ENCODE measurements at places on chromosomes 2 and 18.

- no peak for DNase-seq
Observed at GRCh38 chr2:177429688-177430325, 37.2 kb downstream of the AGPS start.

GRCh38 chr2:119513832-119514231, 10.5 kb downstream of the SCTR start:
- DNase-seq: no peak

DNA sequence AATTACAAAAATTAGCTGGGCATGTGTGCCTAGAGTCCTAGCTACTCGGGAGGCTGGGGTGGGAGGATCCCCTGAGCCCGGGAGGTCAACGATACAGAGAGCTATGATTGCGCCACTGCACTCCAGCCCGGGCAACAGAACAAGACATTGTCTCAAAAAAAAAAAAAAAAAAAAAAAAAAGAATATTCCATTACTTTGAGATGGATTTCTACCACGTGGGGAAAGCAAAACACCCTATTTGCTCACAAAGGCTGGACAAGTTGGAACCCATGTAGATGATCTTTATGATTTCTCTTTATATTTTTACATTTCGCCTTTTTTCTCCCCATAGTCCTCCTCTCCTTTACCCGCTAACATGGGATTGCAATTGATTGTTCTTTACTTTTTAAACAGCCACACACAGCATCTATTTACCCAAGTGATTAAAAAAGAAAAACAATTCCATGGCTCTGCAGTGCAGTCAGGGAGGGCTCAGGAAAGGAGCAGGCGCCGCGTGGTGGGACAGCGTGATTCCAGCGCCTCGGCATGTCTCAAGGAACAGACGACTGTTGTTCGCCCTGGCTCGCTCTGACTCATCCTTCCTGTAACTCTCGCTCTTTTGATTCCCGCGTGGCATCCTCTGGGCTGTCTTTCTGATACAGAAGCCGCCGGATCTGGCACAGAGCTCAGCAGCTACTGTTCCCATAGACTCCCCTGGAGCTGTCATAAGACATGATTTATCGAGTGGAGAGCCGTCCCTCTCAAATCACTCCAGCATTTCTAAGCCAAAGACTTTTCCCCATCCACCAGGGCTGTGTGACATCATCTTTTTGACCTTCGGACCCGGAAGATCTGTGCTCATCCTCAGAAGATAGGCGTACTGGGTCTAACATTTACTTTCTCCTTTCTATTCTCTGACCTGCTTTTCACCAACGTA, 230.4 kb upstream of the AGAP1 start:
- no peak for DNase-seq

DNA sequence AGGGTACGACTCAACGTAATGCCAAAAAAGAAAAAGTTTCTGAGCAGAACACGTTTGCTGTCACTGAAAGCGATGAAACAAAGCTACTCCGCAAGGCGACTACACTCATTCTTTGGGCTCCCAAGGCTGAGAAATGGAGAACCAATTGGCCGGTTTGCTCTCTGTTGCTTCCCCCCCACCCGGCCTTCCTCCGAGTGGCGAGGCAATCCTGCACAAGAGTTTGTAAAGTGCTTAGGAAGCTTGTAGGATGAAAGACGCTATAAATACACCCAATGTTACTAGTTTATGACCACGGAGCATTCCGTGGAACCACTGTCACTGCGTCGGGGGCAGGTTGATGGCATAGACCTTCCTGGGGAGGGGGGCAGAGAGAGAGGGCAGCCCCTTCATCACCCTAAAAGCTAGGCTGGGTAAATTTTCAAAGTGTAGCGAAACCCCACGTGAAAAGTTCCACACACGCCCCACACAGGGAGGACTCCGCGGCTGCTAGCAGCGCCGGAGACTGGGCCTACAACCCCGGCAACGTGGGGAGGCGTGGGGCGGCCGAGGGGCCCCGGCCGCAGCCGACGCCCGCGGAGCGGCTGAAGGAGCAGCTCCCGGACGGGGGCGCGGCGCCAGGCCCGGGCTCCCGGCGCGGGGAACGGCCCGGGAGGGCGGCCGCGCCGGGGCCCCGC, 915 bp downstream of the CUL3 start:
- no peak for DNase-seq

GRCh38 chr18:43789234-43790000, 512.1 kb upstream of the SYT4 start:
- no peak for DNase-seq

DNA sequence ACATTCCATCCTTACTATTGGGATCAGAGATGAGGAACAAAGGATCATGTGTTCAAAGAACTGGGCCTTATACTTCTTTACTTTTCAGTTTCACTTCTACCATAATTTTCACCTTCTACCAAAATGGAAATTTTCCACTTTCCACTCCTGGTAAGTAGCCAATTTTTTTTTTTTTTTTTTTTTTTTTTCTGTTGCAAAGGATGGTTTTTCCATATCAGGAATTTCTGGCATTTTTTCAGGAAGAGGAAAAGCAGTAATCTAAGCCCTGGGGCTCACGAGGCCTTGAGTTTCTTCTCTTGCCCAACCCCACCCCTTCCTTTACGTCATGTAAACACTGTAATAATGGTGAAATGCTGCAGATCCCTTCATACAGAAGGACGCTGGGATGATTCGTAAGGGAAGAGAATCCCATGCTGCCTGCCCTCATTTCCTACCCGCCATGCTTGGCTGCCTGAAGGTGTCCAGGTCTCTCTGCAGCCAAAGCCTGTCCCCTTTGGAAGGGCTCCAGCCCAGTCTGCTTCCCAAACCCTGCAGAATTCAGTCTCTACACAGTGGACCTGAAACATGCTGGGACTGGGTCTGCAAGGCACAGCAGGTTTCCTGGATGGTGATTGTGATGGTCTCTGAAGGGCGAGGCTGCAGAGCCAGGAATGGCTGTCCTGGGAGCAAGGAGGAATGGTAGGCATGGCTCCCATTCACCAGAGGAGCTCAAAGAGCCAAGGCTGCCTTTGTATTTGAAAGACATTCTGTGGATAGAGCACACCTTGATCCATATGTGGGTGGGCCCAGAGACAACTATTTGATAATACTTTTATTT, 57.0 kb downstream of the EFR3B start:
- no peak for DNase-seq

GRCh38 chr18:65876310-65876709, 125.5 kb downstream of the CDH7 start:
- DNase-seq: no peak

DNA sequence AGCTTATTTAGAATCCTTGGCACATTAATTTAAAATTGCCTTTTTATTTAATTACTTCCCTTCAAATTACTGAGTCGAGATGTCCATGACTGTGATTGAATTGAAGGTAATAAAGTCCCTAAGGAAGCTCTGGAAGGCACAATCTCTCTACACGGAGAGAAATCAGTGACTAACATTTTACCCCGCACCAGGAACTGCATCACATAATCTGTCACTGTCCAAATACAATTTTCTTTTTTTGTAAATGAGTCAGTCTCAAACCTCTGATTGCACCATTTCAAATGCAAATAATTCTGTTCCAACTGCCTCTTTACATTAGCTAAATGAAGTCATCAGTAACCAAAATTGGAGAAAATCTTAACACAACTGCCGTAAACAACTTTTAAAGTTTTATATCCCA, 311.9 kb downstream of the CCDC178 start:
- DNase-seq: no peak

- DNase-seq: no peak
Observed at GRCh38 chr2:47003641-47004427, 88.2 kb upstream of the MCFD2 start.

DNA sequence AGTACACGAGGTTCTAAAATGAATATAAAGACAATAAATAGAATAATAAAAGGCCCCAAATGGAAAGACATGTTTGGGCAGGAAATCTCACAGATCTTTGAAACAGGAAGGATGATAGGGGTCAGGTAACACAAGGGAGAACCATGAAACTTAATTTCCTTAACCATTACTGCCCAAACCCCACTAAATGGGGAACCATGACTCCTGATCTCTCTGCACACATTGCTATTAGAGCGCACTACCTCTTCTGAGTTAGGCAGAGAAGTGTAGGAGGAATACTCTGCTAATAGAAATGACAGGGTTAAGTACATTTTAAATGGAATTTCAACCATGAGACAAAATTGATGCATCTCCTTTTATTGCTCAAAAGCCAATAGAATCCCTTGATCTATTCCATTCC, 213.7 kb upstream of the SETBP1 start:
- no peak for DNase-seq

DNA sequence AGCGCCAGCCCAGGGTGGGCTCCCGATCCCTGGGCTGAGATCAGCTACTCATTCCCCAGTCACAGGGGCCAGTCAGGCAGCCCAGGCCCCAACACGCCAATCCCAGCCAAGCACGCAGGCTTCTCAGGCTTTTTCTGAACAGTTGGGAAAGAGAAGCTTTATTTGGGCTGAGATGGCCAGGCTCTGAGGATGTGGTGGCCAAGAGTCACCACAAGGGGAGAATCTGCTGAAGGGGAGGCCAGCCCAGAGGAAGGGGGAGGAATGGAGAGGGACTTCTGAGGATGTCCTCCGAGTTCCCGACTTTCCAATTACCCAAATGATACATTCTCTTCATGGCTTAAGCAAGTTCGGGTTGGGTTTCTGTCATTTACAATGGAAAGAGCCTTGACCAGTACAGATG, 2.8 kb upstream of the DIPK1C start:
- no peak for DNase-seq

DNA sequence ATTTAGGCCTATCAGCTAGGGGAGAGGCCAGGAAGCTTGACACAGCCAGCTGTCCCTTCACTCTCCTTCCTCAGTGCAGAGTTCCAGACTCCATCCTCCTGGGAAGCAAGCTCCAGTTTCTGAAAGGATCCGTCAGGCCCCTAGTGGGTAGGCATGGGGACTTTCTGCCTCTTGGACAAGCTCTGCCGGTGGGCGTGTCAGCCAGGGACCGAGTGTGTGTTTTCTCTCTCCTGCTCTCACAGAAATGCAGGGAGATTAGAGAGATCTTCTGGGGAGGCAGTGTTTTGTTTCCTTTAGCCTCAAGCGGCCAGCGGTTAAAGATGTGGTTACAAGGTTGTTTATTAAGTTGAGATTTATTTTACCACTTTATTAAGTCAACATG, 29.9 kb upstream of the OTOS start:
- no peak for DNase-seq

GRCh38 chr2:2587354-2587753, 256.3 kb upstream of the MYT1L start:
- DNase-seq: no peak

DNA sequence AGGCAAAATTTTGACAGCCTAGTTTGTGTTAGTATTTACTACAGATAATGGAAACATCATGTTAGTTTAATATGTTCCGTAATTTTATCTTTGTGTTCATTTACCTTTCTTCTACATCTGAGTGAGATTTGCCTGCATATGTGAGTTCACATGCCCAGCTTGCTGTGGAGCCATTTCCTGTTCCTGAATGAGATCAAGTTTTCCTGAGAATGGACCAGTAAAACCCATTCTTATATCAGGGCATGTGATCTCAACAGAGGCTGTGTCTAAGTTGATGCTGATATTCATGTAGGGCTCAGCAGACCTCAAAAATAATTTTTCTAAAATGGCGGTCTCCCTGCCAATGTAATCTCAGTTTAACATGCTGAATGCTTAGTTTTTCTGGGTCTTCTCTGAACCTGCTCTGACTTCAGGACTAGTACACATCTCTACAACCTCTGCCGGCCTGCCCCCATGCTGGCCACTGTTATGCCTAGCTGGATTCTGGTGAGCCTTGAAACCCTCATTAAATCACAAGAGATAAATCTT, 1.0 kb downstream of the IL1A start:
- no peak for DNase-seq

- DNase-seq: no peak
Observed at GRCh38 chr2:239833269-239834109, 191.7 kb downstream of the NDUFA10 start.

GRCh38 chr2:227834423-227834822, 20.8 kb downstream of the CCL20 start:
- no peak for DNase-seq

GRCh38 chr18:44803019-44803650, 122.4 kb downstream of the SETBP1 start:
- DNase-seq: no peak

DNA sequence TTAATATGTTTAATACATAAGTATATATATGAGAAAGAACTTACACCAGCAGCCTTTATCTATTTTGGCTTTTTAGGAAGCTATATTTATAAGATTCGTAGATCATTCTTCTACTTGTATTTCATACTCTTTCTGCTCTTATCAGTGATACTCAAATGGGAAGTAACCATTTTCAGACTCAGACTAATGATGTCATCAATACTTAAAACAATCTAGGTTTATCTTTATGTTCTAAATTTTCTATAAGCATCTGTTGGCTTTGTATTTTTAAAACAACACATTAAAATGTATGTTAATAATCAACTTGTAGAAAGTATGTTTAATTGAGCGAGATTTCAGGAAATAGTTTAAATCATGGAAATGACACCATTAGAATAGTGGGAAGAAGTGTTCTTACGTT, 50.9 kb upstream of the DYSF start:
- DNase-seq: no peak

DNA sequence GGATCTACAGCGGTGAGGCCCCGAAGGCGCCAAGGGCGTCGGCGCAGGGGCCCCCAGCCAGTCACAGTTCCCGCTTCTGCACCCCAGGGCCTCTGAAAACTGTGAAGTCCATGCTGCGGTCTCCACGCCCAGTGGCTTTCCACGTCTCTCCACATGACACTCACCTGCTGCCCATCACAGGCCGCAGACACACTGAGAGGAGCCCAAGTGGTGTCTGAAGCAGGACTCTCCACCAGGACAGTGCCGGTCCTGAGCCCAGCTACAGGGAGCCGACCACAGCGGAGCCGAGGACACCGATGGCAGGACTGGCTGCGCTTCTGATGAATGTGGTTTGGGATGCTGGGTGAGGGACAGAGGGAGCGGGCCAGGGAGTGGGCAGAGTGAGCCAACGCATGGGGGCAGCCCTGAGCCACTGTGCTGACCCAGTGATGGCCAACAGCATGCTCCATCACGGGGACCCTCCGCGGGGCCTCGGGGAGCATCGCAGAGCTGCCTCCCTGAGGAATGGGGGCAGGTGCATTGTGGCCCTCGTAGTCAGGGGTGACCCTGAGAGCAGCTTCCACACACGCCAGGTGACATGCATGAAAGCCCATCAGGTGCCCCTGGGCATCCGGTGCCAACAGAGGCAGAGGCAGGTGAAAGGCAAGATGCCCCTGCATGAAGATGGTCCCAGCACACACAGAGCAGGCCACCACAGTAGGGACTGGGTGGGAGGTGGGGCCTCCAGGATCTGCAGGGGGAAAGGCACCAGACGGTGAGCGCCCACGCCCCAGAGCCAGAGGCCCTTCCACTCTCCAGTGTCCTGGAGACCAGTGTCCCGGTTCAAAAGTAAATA, 116.6 kb downstream of the HDAC4 start:
- no peak for DNase-seq

DNA sequence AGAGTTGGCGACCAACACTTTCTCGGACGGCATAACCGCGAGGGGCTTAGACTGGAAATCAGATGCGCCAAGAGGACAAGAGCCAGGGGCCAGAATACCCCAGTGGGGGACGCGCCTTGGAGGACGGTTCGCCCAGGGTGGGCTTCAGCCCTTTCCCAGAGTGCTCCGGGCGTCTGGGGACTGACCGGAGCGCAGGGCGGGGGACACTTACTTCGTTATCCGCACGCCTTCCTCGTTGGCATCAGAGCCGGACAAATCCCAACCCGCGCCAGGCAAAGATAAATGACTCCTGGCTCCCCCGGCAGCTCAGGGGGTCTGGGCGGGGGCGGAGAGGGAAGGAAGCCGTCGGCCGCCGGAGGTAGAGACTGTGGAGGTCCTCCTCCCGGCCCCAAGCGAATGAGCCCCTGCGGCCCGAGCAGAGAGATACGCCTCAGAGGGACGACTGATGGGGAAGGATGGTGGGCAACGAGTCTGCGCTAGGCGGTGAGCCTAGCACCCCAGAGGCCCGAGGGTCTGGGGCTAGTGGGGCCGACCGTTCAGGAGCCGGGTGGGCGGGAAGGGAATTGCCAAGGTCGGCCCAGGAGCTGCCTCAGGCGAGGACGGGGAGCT, 4.7 kb upstream of the SATB2 start:
- DNase-seq: no peak
